ENCODE measurements at places on chromosomes 7 and 10.
A peak's percentile ranks its signal among the peaks of the same experiment; 100 is the strongest.

GRCh38 chr7:107505997-107506673 is 36.3 kb downstream of the GPR22 start:
- no peak for DNase-seq

- DNase-seq = no peak
These were observed 14.3 kb downstream of the ADCY1 start for GRCh38 chr7:45588466-45588865.

GRCh38 chr10:73413108-73413527 is 740 bp downstream of the ANXA7 start:
- peak; percentile 67 for DNase-seq

GRCh38 chr7:41027428-41028115 is 675.3 kb downstream of the INHBA start:
- DNase-seq = no peak

DNA sequence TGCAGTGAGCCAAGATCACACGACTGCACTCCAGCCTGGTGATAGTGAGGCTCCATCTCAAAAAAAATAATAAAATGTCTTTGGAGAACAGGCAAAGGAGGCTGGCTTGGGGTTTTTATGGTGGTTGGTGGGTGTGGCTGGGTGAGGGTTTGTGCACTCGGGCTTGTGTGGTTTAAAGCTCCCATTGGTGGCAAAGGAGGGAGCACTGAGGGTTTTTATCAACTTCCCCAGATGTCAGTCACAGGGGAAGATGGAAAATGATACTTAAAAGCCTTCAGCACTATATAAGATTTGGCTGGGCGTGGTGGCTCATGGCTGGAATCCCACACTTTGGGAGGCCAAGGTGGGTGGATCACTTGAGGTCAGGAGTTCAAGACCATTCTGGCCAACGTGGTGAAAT is 16.3 kb upstream of the RNF216 start:
- no peak for DNase-seq

- no peak for DNase-seq
These were observed 35.5 kb upstream of the FOXL3 start for GRCh38 chr7:254337-255037.

DNA sequence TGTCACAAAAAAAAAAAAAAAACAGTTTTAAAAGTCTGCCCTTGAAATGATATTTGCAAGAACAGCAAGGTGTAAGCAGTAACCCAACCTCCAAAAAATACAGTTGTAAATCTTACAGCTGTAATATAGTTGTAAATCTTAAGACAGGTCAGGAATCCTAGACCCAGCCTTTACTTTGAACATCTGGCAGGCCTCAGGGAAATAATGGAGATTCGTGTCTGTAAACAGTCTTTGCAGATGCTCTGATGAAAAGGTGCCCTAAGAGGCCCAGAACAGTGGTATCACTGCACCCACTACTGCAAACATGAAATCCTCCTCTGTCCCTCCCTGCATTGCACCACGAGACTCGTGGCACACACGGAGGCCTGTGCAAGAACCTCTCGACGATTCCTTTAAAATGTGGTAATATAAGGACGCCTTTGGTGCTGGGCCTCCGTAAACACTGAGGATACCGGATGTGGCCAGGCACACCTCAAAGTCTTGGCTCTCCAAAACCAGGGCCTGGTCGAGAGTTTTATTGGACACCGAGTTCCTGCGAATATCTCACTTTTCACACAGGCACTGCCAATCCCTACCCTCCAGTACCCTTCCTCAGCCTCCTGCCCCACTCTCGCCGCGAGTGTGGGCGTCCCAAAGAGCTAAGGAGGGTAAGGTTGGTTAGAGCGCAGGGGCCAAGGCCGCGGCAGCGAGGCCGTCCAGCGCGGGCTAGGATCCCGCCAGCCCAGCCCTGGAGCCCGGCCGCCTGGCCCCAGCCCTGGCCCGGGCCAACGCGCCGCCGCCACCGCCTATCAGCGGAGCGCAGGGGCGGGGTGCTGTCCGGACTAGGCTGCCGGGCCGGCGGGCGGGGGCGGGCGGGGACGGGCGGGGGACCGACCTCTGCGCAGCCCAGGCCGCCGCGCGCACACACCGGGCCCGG is at the start of gene REEP3:
Gene REEP3 (plus strand): TSS at position 902 of the 916 bp plus-strand sequence. CDS start 145 bp downstream, outside the sequence.
- DNase-seq = peak; percentile 81

DNA sequence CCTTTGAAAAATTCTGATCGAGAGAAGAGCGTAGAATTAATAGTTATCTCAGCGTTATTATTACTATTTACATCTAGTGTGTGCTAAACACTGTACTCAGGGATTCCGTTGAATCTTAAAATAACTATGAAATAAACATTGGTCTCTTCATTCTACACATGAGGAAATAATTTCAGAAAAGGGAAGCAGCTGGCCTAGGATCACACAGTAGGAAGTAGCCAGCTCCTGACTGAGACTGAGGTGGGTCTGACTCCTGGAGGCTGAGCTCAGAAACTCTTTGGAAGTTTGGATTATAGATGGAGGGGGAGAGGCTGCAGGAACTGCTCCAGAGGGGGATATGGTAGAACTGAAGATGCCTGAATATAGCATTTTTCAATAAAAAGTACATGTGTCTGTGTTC is 183.9 kb upstream of the WDR11 start:
- no peak for DNase-seq

DNA sequence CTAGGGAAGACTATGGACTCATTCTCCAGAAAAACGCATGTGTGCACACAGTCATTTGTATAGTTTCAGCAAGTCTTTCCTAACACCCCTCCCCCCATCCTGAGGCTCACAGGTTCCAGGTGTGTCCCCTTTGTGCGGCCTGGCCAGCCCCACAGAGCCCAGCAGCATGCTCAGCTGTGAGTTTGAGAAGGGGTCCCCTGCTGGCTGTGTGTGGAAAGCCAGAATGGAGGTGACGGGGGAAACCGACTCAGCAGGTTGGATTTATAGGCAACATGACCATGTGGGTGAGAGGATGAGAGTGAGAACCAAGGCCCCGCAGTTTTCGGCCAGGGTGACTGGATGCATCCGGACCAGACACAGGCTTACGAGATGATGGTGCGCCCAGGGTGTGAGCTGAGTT is 9.9 kb downstream of the PTPRE start:
- no peak for DNase-seq

DNA sequence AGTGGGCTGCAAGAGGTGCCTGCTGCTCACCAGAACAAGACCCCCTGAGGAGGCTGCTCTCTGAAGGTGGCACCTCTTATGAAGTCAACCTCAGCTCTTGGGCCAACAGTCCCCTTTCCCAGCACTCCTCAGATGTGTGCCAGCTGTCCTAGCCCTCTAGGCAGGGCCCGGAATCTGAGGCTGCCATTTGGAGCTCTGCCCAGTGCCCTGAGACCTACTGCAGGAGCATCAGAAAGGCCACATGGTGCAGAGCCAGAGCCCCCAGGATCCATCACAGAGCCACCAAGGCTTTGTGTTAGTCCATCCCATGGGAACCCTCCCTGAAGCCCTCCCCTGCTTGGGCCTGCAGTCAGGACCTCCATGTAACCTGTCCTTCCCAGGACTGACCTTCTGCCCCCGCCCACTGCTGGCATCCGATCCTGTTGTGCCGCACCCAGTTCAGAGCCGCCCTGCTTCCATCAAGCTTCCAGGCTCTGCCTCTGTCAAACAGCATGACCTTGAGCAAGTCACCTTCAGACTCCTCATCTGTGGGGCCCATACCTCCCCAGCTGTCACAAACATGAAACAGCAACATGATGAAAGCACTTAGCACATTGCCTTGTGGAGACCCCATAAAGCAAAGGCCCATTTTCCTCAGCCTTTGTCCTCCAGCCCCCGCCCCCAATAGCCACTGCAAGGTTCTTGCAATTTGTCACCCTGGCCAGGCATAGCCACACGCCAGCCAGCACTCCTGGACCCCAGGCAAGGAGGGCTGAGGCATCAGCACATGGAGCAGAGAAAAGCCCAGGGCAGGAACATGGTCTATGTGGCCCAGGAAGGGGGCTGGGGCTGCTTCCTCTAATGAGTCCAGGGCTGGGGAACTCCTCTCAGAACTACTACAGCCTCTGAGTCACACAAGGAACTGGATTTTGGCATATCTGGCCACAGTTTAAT is 51.7 kb downstream of the GRID1 start:
- DNase-seq = no peak

- DNase-seq = no peak
These were observed 10.6 kb upstream of the PRTFDC1 start for GRCh38 chr10:24962995-24963394.

DNA sequence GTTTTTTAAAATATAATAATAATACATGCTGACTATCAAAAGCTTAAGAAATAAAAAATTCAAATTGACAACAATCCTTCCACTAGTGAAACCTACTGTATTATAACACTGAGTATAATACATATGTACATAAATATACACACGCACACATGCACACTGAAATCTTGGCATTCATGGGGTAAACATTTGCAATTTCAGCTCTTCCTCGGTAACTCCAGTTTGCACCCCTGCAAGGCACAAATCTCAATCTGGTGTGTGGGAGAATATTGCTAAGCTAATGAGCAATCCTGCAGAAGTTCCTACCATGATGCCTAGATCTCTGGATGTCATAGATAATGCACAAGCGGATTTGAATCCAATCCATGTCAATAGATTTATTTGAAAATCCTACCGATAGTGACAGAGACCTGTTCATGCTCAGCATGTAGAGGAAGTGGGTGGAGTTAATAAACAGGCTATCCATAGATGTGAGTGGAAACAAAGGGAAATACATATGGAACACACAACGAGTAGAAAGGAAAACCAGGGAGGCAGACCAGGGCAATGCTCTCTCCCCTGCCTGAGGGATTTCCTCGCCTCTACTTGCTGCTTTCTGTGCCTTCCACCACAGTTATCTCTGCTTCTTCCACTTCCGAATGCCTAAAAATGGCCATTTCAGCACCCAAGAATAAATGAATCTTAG is 38.1 kb upstream of the LANCL2 start:
- DNase-seq = no peak

GRCh38 chr7:70439651-70440050 is 692.3 kb upstream of the GALNT17 start:
- DNase-seq = no peak

DNA sequence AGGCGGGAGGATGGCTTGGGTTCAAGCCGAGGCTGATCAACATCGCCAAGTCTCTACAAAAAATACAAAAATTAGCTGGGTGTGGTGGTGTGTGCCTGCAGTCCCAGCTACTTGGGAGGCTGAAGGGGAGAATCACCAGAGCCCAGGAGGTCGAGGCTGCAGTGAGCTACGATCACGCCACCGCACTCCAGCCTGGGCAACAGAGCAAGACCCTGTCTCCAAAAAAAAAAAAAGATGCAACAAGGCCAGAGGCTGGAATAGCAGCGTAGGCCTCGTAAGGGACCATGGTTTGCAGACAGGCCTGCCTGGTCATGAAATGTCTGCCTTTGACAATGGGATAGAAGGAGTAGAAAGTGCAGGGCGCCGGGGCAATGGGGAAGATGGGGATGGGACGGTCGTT is 20.0 kb downstream of the PAPOLB start:
- no peak for DNase-seq

DNA sequence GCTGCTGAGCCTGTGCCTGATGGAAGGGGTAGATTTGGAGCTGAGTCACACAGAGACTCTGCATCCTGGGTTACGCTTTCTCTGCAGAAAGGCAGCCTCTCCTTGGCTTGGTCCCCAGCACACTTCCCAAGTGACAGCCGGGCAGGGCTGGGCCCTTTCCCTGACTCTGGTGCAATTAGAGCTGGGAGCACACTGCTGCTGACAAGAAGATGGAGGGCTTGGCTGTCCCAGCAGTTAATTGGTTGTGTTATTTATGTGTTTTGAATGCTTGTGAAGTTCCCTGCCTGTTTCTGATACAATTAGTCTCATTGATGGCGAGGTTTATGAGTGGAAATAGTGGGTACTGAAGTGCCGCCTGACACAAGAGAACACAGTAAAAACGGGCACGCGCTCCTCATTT is 123.6 kb downstream of the TCERG1L start:
- no peak for DNase-seq

GRCh38 chr7:126792521-126792920 is 460.2 kb downstream of the GRM8 start:
- DNase-seq = no peak

DNA sequence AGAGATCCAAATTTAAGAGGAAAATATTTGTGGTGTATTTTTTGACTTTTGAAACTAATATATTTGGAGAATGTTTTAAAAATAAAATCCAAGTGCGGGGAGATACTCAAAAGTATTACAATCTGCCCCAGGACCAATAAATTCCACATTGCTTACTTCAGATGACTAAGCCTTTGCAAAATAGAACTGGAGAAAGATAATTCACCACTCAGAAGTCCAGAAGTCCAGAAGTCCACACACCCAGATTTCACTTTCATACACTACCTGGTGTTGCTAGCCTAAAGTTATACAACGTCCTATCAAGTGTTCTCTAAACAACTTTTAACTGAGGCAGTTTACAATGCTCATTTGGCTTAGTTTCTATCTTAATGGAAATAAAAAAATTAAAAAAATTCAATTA is 487.0 kb upstream of the SEMA3D start:
- no peak for DNase-seq

DNA sequence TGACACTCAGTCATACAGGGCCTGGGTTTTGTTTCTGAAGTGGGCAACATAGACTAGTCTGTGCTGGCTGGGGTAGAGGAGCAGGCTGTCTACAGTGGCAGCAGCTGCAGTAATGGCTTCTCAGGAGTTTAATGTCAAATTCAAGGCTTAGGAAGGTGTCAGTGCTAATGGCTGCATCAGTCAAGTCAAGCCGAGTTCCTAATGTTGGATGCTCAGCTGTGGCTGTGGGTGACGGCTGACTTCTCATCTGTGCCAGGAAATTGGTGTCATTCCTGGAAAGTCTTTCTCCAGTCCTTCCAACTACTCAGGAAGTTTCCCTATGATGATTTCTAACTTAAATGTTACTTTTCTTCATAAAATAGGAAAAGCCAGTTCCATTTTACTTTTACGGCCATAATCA is 468.1 kb upstream of the IGFBP3 start:
- no peak for DNase-seq

DNA sequence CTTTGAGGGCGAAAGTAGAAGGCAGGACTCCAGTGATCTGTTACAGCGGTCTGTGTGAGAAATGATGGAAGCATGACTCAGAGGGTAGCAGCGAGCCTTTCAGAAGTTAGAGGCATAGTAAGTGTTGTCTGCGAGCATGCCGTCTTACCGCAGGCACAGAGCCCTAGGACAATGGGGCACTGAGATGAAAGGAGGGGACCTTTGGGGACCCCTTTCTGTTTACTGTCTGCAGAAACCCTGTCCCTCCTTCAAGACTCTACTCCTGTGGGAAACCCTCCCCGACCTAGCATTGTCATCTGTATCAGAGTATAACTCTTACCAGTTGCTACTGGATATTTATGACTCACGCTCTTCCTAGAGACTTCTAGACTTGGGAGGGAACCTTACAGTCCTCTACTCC is 87.2 kb upstream of the AGK start:
- DNase-seq = no peak

GRCh38 chr7:24457219-24457558 is 116.1 kb upstream of the PALS2 start:
- no peak for DNase-seq

DNA sequence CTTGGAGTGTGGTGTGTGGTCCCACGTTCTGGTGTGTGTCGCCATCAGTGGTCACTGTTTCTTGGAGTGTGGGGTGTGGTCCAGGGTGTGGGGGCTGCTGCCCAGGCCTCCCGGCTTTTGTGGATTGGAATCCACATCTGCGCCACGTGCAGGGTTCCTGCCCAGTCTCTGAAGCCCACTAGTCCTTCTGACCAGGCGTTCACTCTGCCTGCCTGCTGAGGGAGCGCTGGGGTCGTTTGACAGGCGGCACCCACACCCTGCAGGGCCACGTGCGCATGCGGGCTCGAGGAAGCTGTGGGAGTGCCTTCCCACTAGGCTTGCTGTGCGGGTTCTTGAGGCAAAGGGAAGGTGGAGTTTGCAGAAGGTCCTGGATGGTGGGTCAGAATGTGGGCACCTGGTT is 51.4 kb downstream of the INPP5A start:
- DNase-seq = no peak

GRCh38 chr10:28679581-28680357 is 2.4 kb downstream of the BAMBI start:
- DNase-seq = peak; percentile 62
